Articular chondrocyte of knee joint (primary cell): ENCODE measurements at places on chromosomes 7 and 10. TPM values are rescaled to one million over a fixed set of nuclear protein-coding genes. Genes with fewer than 3 reads are reported as not detected.

H2AZ2 gene
- 153 and 157 TPM in 2 replicates for total RNA-seq

ANKRD30A gene
- not detected in 2 replicates for total RNA-seq

INA gene
- total RNA-seq: 0.13 and 0.22 TPM in 2 replicates

RBM20 gene
- under 0.01 and 0.39 TPM in 2 replicates for total RNA-seq

PDLIM1 gene
- total RNA-seq: 1.2 and 3.4 TPM in 2 replicates

HOXA1 gene
- total RNA-seq: 0.54 and 0.65 TPM in 2 replicates

OAT gene
- 127 and 230 TPM in 2 replicates for total RNA-seq

TMEM270 gene
- not detected in 2 replicates for total RNA-seq

ATAD1 gene
- total RNA-seq: 46.9 and 48.3 TPM in 2 replicates

CYP2E1 gene
- total RNA-seq: 1.6 TPM in 2 replicates

ALOX5 gene
- total RNA-seq: not detected in 2 replicates

TAS2R3 gene
- total RNA-seq: 2.9 and 4.1 TPM in 2 replicates

CPA2 gene
- 0.26 and 0.43 TPM in 2 replicates for total RNA-seq

ADRA2A gene
- total RNA-seq: 8.9 and 14.6 TPM in 2 replicates

OR2A1 gene
- total RNA-seq: 0.32 and 0.39 TPM in 2 replicates

PHKG1 gene
- total RNA-seq: 3.7 and 4.6 TPM in 2 replicates

IQUB gene
- 1.2 and 1.6 TPM in 2 replicates for total RNA-seq

UTF1 gene
- not detected in 2 replicates for total RNA-seq

FOXI2 gene
- not detected in 2 replicates for total RNA-seq

TIMM23B gene
- total RNA-seq: 19.5 and 25.1 TPM in 2 replicates

ST7 gene
- total RNA-seq: 17.1 and 18.4 TPM in 2 replicates

AKR1C4 gene
- not detected in 2 replicates for total RNA-seq

TFR2 gene
- 0.65 TPM in 2 replicates for total RNA-seq

HMX3 gene
- 0.11 TPM in 1 of 2 replicates, not detected in the other for total RNA-seq

ARPC1B gene
- 210 and 312 TPM in 2 replicates for total RNA-seq

IGFBP3 gene
- 24,093 and 26,004 TPM in 2 replicates for total RNA-seq

MCM10 gene
- 3.1 and 4.1 TPM in 2 replicates for total RNA-seq

CNPY4 gene
- 35.5 and 37.9 TPM in 2 replicates for total RNA-seq

CABCOCO1 gene
- 3.8 and 6.8 TPM in 2 replicates for total RNA-seq

STEAP1 gene
- total RNA-seq: 55.5 and 75.5 TPM in 2 replicates

ADIRF gene
- total RNA-seq: 50.6 and 78.0 TPM in 2 replicates

TUBB8 gene
- not detected in 2 replicates for total RNA-seq

GHRHR gene
- total RNA-seq: not detected in 2 replicates

PMPCB gene
- 104 and 107 TPM in 2 replicates for total RNA-seq

UCN3 gene
- total RNA-seq: not detected in 2 replicates

TET1 gene
- 7.7 and 8.9 TPM in 2 replicates for total RNA-seq

SPDYE9 gene
- under 0.01 TPM in 1 of 2 replicates, not detected in the other for total RNA-seq
